Astrocyte of the spinal cord (primary cell): ENCODE measurements at places on chromosomes 6 and 20.

GRCh38 chr6:72703093-72703492 lies 81.2 kb downstream of the KCNQ5 start:
- no peak for DNase-seq

GRCh38 chr6:31794866-31795615 lies 511 bp downstream of the VARS1 start:
- DNase-seq = peak; percentile 55

GRCh38 chr6:110999634-111000270 lies 17.9 kb downstream of the RPF2 start:
- DNase-seq = peak; percentile 55

GRCh38 chr20:23634985-23635767 lies 2.6 kb downstream of the CST3 start:
- DNase-seq = no peak

GRCh38 chr6:84177241-84177640 lies 50.2 kb downstream of the CEP162 start:
- DNase-seq = no peak

GRCh38 chr6:7542874-7543624 lies 1.6 kb downstream of the DSP start:
- peak; percentile 19 for DNase-seq

GRCh38 chr6:8657522-8657921 lies 222.2 kb upstream of the SLC35B3 start:
- DNase-seq = no peak

- no peak for DNase-seq
Measured at GRCh38 chr6:38062066-38062465, 242.5 kb downstream of the ZFAND3 start.

- no peak for DNase-seq
Measured at GRCh38 chr6:145332011-145332410, 403.3 kb downstream of the EPM2A start.

- DNase-seq = no peak
Measured at GRCh38 chr20:55919319-55919718, 86.0 kb downstream of the CBLN4 start.

- peak; percentile 72 for DNase-seq
Measured at GRCh38 chr20:50034567-50035180, 51.9 kb downstream of the SNAI1 start.

DNA sequence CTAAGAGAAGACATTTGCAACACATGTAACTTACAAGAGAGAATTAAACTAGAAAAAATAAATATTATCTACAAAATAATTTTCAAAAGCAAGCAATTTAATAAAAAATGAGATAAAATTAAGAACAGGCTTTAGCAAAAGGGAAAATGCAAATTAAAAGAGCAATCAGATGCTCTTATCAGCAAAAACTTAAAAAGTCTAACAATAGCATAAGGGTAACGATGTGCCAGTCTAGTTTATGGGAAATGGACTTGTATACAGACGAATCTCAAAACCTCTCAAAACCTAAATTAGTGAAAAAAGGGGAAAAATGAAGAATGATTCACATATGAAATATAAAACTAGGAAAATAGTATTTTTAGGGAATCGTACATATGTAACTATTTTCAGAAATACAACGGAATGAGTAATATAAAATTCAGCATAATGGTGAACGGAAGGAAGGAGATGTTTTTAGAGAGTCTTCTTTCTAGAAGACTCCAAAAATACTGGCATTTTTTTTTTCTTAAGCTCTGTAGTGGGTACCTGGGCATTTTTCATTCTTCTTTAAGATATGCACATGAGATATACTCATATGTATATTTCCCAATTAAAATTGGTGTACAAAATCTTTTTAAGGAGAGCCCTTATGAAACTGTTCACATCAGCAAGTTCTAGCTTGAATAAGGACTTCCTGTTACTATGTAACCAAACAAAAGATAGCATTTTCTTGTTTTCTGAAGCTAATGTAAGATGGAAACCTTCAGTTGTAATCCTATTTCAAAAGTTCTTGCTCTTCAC lies 927 bp upstream of the MANEA start:
- DNase-seq = peak; percentile 59

GRCh38 chr20:8575114-8575513 lies 443.0 kb downstream of the PLCB1 start:
- no peak for DNase-seq

DNA sequence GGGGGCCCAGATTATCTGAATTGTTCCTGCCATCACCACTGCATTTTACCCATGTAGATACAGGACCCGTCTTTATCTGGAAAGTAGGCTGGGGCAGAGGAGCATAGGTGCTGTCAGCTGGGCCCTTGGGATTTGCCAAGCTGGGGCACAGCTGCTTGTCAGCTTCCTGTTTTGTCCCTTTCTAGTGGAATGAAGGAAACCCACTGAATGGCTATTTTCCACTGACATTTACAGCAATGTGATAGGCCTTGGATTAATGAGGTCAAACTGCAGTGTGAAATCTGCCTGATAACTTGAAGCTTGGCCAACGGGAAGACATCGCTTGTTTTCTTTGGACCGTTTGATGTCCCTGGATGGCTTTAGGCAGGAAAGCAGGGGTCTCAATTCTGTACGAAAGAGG lies 6.7 kb downstream of the PPP1R16B start:
- DNase-seq = no peak

DNA sequence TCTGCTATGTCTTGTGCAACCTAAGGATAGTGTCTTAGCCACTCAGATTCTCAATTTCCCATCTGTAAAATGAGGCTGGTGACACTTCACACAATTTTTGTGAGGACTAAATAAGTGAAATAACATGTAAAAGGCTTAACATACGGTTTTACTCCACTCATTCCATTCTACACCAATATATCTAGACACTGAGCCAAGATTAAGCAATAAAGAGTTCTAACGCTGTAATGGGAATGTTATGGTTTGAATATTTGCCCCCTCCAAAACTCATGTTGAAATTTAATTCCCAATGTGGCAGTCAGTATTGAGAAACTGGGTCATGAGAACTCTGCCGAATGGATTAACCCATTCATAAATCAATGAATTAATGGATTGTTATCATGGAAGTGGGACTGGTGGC lies 301.0 kb downstream of the HACE1 start:
- DNase-seq = no peak

DNA sequence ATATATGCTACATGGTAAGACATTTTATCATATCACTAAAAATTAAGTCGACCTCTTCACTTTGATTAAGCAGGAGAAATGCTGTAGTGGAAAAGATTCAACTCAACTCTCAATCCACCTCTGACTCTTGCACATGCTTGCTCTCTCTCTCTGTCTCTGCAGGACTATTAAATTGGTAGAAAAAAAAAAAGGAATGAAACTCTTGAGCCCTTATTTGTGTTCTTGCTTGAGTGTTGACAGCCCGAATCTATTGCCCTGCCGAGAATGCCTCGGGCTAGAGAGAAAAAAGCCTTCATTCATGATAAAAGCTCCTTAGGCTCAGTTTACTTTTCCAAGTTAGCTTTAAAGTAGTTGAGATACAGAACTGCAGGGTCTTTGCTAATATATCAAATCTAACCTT lies 722.2 kb downstream of the PRKN start:
- DNase-seq = no peak

GRCh38 chr6:168000198-168001028 lies 2.9 kb downstream of the KIF25 start:
- no peak for DNase-seq

GRCh38 chr6:89525786-89526562 lies 93.0 kb downstream of the ANKRD6 start:
- DNase-seq = no peak

DNA sequence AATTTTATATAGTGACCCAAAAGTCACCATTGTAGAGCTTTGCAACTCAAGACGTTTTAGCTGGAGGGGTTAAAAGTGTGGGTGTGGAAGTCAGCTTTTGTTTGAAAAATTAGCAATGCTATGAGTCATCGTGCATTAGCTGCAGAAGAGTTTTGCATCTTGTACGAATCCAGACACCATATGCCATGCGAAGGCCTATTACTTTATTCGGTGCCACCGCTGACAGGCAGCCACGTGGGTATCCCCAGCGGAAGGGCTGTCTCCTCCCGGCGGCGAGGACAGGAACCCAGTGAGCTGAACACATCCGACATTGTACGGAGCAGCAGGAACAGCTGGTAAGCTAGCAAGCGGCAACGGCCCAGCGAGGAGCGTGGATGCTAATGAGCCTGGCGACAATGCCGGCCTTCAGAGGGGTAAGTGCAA lies 84.4 kb downstream of the INSM1 start:
- DNase-seq = peak; percentile 72

GRCh38 chr6:36350681-36351571 lies 14.2 kb upstream of the BNIP5 start:
- peak; percentile 87 for DNase-seq

GRCh38 chr6:161367472-161367871 lies 93.6 kb upstream of the AGPAT4 start:
- DNase-seq = no peak

DNA sequence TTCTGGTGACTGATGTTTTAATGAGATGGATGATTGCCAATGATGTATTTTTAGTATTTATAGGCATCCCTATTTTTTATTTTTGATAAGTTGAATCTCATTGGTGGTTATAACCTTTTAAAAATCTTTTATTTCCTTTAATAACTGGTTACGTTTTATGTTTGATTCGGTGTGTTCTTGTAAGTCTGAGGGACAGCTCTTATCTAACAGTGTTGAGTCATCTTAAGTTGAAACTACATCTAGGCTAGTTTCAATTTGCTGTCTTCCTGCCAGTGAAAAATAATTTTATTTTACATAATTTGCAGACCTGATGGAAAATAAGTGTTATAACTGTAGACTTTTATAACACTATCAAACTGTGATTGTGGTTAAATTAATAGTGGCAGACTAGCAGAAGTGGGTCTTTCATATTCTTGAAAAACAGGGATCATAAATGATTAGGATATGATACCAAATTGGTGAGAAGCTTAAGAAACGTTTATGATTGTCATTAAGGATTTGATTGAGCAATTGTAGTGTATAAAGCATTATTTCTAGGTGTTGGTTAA lies 4.6 kb downstream of the AFDN start:
- no peak for DNase-seq

- peak; percentile 18 for DNase-seq
Measured at GRCh38 chr20:46694484-46694883, 5.2 kb upstream of the TP53RK start.

GRCh38 chr6:45209762-45210161 lies 118.4 kb upstream of the RUNX2 start:
- DNase-seq = no peak

DNA sequence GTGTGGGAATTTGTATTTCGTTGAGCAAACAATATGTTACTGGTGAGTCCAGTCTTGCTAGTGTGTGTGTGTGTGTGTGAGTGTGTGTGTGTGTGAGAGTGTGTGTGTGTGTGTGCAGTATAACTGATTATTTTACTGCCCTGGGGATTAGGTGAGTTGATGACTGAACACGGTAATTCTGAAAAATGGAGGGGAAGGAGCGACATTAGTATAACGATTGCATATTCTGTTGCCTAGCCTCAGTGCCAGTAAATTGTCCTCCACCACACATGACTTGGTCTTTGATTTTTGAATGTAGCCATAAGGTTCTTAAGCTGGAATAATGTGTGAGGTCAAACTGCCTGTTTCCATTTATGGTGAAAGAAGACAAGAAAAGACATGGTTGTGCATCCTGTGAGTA lies 121.1 kb downstream of the SLC24A3 start:
- DNase-seq = no peak

- DNase-seq = no peak
Measured at GRCh38 chr20:20297181-20297580, 70.7 kb upstream of the INSM1 start.

GRCh38 chr6:167746390-167746907 lies 80.3 kb upstream of the AFDN start:
- DNase-seq = no peak

DNA sequence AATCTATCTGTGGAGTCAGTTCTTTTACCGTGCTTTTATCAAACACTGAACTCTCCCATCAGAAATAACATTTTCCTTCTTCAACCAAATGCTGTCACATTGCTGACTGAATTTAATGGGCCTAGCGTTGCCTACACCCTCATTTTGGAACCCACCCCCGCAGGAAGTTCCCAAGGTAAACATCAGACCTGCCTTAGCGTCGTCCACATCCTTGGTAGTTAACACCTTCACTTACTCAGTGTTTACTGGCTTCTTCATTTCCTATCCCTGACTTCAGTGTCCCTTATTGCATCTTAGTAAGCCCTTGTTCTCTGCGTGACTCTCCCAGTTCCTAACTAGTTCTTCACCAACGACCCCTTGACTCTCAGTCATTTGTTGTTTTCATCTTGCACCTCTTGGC lies 491.4 kb upstream of the SOX4 start:
- no peak for DNase-seq

- no peak for DNase-seq
Measured at GRCh38 chr6:148382861-148383260, 40.2 kb downstream of the SASH1 start.

GRCh38 chr6:1729133-1729749 lies 119.5 kb downstream of the FOXC1 start:
- no peak for DNase-seq

DNA sequence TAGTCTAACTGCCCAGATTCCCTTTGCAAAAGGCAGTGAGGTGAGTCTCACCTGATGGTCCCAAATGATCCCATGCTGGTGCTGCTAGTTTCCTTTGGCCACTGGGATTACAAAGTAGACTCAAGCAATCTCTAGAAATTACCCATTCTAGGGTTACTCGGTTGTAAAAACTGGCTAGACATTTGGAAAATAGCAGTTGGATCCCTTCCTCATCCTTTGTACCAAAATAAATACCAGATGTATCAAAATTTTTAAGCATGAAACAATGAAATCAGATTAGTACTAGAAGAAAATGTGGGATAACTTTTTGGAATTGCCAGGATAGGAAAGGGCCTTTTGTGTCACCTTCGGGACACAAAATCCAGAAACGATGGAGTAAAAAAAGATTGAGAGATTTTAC lies 112.9 kb upstream of the TOP1 start:
- no peak for DNase-seq

GRCh38 chr6:35096129-35096862 lies 44.8 kb downstream of the TCP11 start:
- DNase-seq = peak; percentile 66

GRCh38 chr20:57390604-57391438 lies at the start of gene RBM38:
Gene RBM38 (plus strand): TSS chr20:57391396. CDS start chr20:57391582, 186 bp downstream.
- DNase-seq = peak; percentile 39

DNA sequence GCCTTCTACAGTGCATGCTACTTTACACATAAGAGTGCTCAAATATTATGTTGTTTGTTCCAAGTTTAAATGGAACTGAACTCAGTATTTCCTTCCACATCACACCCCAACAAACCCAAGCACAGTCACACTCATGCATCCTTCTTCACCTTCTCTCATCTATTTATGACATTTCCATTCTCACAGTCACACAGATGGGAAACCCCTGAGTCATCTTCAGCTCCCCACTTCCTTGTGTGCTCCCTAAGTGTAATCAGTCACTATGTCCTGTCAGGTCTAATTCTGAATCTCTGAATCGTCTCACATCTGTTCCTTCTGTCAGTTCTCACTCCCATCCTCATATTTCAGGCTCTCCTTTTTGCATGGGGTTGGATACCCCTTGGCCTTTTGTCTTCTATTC lies 96.0 kb downstream of the RIMS1 start:
- no peak for DNase-seq

- DNase-seq = peak; percentile 85
Measured at GRCh38 chr6:163529605-163530004, 115.1 kb downstream of the QKI start.

- no peak for DNase-seq
Measured at GRCh38 chr6:28323813-28324424, 12.0 kb downstream of the ZSCAN31 start.

GRCh38 chr6:113405326-113406047 lies 451.7 kb upstream of the MARCKS start:
- DNase-seq = no peak

GRCh38 chr6:119189498-119189897 lies 111.0 kb upstream of the FAM184A start:
- DNase-seq = no peak

- DNase-seq = no peak
Measured at GRCh38 chr6:30683183-30683979, 3.1 kb downstream of the PPP1R18 start.
